ENCODE measurements at places on chromosomes 12 and 14.

DNA sequence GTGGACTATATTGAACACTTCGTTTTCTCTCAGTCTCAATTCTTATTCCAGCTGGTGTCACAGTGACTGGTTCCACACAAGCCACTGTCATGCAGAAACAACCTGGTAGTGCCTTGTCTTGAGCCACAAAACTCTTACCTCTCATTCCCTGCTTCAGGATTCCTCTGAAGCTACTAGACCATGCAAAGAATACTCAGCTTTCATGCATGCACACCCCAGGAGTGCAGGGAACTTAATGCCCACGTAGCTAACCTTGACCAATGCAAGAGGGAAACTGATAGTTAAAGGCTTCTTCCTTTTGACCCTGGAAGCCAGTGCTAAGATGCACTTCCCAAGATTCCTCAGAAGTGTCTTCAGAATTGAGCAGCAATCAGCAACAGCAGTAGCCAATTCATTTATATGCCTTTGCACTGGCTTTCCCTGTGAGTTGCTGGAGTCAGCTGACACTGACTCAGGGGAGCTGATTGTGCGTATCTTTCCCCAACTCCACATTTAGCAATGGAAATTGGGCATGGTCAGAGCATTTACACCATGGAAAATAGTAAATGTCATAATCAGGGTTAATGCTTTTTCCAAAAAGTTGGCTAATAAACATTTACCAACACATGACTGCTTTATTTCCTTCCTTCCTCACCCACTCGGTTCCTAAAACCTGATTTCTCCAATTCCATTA, 113.6 kb upstream of the SLC35F4 start:
- no peak for DNase-seq

DNA sequence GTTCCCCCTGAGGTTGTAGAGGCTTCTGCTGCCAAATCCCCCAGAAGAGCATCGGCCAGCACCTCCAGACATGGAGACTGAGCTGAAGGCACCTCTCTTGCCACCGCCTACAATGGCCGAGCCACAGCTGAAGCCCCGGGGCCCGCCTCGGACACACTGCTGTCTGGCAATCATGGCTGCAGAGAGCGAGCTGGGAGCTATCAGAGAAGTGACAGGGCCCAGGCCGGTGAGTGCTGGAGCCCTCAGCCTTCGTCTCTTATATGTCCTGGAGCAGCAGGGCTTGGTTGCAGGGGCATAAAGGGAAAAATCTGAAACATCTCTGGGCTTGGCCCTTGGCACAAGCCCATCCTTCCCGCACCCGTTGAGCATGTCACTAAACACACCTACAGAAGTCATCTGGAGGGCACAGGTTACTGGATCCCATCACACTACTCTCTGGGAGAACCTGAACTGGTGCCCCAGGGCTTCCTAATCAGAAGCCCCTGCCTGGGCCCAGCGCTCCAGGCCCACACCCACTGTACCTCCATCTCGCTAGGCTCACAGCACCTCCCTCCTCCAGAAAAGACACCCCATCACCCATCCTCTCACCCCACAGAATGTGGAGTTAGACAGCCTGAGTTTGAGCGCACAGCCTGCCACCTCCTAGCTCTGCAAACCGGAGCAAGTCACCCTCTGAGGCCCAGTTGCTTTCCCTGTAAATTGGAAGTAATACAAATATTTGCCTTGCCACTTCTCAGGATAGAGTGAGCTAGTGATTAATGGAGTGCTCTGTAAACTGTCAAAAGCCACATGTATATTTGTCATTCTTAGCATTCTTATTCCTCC, at the start of gene KRT4:
Gene KRT4, minus strand, starts transcription at position 232 of the 825 bp plus-strand sequence. Its CDS starts 58 bp downstream, at position 174.
- no peak for DNase-seq

GRCh38 chr12:117119592-117120198, 20.5 kb upstream of the TESC start:
- no peak for DNase-seq

DNA sequence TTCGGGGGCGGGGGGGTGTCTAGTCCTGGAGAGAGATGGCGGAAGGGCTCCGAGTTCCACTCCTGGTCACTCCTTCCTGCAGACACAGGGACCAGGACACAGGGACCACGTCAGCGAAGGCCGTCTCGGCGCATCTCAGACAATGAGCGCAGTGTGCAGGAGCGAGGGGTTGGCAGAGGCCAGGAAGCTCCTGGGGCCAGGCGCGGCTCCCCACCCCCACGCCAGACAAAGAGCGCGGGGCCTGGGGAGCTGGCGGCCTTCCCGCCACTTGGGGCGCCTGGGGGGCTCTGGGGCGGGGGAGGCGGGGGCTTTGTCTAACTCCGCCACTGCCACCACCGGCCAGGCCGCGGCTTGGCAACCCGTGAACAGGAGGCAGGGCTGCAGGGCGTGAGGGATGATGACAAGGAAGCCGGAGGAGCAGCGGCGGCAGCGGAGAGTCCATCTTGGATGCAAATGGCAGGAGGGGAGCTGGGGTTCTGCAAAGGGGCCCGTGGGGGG, 2.2 kb downstream of the CDK2AP1 start:
- DNase-seq: peak; percentile 25

Data from stimulated activated CD4-positive, alpha-beta T cell treated with anti-CD3 and anti-CD28 coated beads, TNF-alpha, amount 100 ng/mL, for 48 hours (primary cell).